Transverse colon (tissue), 4 donors: ENCODE measurements at places on chromosomes 5 and 9. TPM values are rescaled to one million over a fixed set of nuclear protein-coding genes. Genes with fewer than 3 reads are reported as not detected.

GRCh38 chr5:142145106-142145900, 36.7 kb downstream of the NDFIP1 start:
- H3K27me3 ChIP-seq = no peaks in the 10 kb centered on the region
- H3K36me3 ChIP-seq = no peaks in the 10 kb centered on the region
- peak; percentile 61 for DNase-seq
- H3K4me1 ChIP-seq = no peaks in the 10 kb centered on the region

GOLM1 gene
- 96.1 TPM for total RNA-seq

TMEM171 gene
- 70.8 TPM for total RNA-seq

DNA sequence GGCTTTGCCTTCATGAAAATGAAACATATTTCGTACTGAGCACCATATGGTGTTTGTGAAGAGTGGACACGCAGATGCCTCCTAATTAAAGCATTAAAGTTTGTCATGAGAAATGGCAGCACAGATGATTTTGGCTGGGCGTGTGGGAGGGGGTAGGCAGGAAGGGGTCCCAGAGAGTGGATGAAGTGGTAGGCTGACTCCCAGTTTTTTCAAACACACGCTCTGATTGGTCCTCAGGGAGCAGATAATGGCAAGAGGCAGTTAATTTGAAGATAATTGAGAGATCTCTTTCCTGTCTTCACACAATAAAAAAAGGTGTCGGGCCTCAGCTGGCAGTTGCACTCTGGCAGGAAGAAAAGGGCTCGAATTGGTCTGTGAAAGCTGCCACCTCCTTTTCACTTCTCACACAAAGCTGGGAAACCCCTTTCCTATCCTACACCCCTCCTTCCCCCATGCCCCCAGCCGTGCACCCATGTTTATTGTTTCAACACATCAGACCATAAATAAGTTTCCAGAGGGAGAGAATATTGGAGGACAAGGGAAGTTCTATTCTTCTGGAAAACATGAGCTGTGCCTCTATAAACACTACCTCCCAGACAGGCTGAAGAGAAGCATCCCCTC, 429.6 kb downstream of the ARHGEF28 start:
- no peaks in the 10 kb centered on the region for H3K27me3 ChIP-seq
- DNase-seq = no peak
- H3K36me3 ChIP-seq = no peaks in the 10 kb centered on the region
- H3K27ac ChIP-seq = no peak overlapping the region
- H3K4me1 ChIP-seq = no peaks in the 10 kb centered on the region
- no peak overlapping the region for H3K4me3 ChIP-seq

DNA sequence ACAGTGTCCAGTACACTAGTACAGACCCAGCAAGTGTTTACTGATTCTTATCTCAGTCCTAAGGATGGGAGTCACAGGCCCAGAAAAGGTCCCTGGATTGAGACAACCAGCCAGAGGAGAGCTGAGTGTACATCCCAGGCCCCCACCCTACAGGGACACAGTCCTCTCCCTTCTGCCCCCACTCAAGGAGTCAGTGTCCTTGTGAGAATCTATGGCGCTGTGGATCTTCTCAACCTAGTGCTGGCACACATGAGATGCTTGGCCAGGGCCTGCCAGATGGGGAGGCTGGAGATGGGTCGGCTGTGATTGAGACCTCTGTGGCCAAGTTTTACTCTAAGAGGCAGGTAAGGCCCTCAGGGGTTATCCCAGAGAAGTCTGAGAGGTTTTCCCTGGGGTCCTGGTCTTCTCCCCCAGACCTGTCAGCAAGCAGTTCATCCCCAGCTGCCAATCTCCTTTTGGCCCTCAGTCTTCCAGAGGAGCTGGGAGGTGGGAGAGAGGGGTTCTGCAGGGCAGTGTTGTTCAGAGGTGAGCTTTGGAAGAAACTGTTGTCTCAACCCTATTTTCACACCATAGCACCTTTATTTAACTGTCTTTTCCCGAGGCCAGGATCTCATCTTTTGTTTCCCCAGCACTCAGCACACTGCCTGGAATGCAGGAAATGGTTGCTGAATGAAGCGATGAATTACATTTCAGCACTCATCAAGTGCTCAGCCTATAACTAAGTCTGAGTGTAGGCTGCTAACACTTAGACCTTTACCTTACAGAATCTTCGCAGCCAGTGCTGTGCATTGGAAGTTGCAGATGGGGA, 3.2 kb upstream of the NSD1 start:
- no peak overlapping the region for H3K4me3 ChIP-seq
- DNase-seq = no peak
- H3K4me1 ChIP-seq = peaks cover 8% of the 10 kb centered on the region
- H3K27me3 ChIP-seq = no peaks in the 10 kb centered on the region
- H3K27ac ChIP-seq = no peak overlapping the region

POU5F2 gene
- total RNA-seq = 7.8 TPM

GDNF gene
- 2.2 TPM for total RNA-seq

- no peak overlapping the region for H3K27ac ChIP-seq
- no peaks in the 10 kb centered on the region for H3K4me1 ChIP-seq
- DNase-seq = peak; percentile 44
- H3K4me3 ChIP-seq = no peak overlapping the region
Measured at GRCh38 chr5:68554571-68555279, 339.2 kb downstream of the PIK3R1 start.

- DNase-seq = no peak
- no peaks in the 10 kb centered on the region for H3K27me3 ChIP-seq
- H3K4me1 ChIP-seq = no peaks in the 10 kb centered on the region
- H3K36me3 ChIP-seq = no peaks in the 10 kb centered on the region
- no peak overlapping the region for H3K4me3 ChIP-seq
Measured at GRCh38 chr5:11724940-11725339, 179.3 kb downstream of the CTNND2 start.

GPR150 gene
- total RNA-seq = 0.41 TPM

DNA sequence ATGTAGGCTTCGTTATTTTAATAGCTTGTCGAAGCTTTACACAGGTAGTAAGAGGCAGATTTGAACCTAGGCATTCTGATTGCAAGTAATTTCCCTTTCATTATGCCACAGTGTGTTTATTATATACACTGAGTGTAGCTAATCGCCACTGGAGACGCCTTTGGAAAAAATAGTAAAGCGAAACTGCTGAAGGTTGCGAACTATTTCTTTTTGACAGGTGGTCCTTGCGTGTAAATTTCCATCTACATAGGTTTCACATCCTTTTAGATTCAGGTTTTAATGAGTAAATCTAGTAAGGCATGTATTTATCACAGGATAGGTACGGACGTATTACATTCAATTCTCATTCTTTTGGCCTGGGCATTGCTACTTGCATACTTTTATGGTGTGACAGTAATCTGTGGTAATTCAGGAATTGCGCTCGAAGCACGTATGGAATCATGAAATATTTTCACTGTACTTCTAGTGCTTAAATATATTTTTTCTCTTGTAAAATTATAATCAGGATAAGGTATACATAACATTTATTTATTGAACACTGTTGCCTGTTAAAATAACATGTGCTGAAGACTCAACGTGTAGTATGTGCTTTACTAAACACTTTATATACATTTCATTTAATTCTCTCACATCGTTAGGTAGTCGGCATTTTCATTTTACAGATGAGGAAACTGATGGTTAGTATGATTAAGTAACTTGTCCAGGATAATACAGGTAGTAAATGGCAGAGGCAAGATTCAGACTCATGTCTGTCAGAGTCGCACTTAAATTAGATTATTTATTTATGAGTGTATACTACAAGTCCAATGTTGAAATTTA, 1.8 kb downstream of the MARCHF6 start:
- no peak for DNase-seq
- H3K36me3 ChIP-seq = no peaks in the 10 kb centered on the region

SLC1A3 gene
- 0.20 TPM for total RNA-seq

- peaks cover 72% of the 10 kb centered on the region for H3K4me1 ChIP-seq
- DNase-seq = peak; percentile 89
- no peaks in the 10 kb centered on the region for H3K36me3 ChIP-seq
- H3K4me3 ChIP-seq = peak overlapping the region; percentile 32
- no peaks in the 10 kb centered on the region for H3K27me3 ChIP-seq
Measured at GRCh38 chr9:134407121-134407779, 81.0 kb downstream of the RXRA start.

DNA sequence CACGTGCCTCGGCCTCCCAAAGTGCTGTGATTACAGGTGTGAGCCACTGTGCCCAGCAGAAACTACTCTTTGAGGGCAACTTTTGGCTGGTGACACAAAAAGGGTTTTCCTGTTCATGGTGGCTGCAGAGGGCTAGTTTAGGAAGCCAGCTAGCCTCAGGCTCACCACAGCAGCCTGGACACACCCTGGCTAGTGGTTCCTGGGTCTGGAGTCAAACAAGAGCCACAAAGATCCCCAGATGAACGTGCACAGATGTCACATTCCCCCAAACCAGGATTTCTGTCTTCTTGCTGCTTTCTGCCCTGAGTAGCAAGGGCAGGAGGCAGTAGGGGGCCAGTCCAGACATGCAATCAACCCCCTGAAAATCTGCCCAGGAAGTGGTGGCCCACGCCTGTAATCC, 6.8 kb downstream of the HBEGF start:
- H3K27me3 ChIP-seq = no peaks in the 10 kb centered on the region
- DNase-seq = no peak
- H3K4me3 ChIP-seq = no peak overlapping the region
- peaks cover 3% of the 10 kb centered on the region for H3K4me1 ChIP-seq

DNA sequence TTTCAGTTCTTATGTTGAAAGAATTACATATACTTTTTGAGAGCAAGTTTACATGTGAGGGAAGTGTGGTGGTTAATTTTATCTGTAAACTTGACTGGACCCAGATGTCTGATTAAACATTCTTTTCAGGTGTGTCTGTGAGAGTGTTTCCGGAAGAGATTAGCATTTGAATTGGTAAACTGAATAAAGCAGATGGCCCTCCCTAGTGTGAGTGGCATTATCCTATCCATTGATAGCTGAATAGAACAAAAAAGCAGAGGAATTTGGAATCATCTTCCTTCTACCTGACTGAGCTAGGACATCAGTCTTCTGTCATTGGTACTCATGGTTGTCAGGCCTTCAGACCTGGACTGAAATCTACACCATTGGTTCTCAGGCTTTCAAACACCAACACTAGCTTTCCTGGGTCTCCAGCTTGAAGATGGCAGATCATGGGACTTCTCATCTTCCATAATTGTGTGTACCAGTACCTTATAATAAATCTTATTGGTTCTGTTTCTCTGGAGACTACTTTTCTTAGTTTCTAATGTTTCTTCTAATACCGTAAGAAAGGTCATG, 36.6 kb downstream of the NREP start:
- H3K4me1 ChIP-seq = no peaks in the 10 kb centered on the region
- no peaks in the 10 kb centered on the region for H3K27me3 ChIP-seq
- H3K27ac ChIP-seq = no peak overlapping the region
- no peaks in the 10 kb centered on the region for H3K36me3 ChIP-seq
- no peak for DNase-seq

DNA sequence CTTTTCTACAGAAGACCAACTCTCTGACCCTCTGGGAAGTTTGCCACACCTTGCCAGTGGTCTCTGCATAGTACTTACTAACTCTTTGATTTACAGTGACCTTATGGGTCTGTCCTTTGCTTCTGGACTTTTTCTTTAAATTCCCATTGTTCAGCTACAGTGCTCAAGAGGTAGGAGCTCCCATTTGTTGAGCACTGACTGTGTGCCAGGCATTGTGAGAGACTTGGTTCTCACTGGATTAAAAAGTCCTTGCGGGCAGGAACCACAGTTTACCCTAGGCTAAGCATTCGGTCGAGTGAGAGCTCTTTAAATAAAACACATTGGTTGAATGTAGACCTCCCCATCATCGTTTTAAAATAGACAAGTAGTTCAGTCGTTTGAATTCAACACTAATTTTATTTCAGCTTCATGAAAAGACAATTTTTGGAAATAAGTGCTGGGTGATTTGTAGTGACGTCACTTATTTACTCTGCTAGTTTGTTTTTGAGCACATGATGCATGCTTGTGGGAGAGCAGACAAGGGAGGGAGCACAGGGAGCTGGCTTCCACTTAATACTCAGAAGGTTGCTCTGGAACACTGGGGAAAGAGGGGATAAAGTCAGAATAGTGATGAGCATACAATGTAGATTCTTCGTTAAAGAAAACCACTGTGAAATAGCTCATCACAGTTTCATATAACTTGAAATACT, 27.1 kb downstream of the RASGRF2 start:
- no peak overlapping the region for H3K4me3 ChIP-seq
- H3K36me3 ChIP-seq = no peaks in the 10 kb centered on the region
- no peak overlapping the region for H3K27ac ChIP-seq

DNA sequence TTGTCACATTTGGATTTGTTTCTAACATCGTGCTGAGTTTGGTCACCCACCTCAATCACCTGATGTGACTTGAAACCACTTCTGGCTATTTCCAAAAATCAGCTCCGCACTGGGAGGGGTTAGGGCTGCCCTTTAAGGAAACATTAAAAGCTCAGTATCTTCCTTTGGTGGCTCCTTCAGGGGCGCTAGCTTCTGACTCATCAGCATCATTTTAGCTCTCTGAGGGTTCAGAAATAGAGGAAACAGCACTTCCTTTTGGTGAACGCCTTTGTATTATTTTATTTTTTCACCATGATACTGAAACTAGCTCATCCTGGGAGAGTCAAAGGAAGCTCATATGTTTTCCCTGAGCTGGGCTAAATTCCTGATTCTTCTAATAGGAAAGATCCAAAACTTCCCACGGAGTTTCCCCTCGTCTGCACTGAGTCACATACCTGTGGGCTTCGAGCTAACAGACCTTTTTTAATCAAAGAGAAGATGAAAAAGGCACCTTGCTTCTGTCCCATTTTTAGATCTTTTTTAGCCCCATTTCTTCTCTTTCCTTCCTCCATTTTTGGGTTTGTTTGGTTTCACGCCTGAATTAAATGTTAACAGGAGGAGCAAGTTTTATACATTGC, 48.2 kb downstream of the ROPN1L start:
- no peak for DNase-seq
- H3K27ac ChIP-seq = no peak overlapping the region
- H3K27me3 ChIP-seq = peaks cover 3% of the 10 kb centered on the region
- no peaks in the 10 kb centered on the region for H3K36me3 ChIP-seq
- H3K4me1 ChIP-seq = no peaks in the 10 kb centered on the region

CDH18 gene
- total RNA-seq = not detected

DNA sequence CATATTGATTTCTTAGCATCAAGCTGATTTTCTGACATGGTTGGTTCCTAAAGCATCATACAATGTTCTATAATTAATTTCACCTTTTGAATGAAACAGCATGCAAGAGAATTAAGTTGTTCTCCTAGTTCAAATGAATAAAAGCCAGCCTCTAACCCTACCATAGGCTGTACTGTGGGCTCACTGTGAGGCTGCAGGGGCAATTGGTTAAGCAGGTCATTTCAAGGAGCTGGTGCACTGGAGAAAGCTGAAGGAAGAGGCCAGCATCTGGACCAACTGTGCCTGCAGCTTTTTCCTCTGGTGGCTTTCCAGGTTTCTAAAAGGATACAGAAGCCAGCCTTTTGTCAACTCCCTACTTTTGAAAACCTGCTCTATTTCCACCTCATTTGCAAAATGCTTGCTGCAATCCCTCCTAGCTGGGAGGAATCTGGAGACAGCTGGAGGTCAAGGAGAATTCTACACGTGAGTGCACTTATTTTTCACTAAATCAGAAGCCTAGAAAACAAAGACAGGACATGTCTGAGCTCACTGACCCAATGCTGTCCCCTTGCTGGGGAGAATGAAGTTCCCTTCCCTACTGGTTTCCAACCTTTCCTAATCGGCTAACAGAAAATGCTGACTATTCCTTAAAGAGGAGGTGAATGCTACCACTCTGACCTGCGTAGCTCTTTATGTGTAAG, 158.9 kb downstream of the APBA1 start:
- H3K27ac ChIP-seq = no peak overlapping the region
- DNase-seq = no peak
- no peak overlapping the region for H3K4me3 ChIP-seq
- H3K4me1 ChIP-seq = no peaks in the 10 kb centered on the region
- no peaks in the 10 kb centered on the region for H3K27me3 ChIP-seq
